ENCODE measurements at places on chromosomes 6 and 20.

DNA sequence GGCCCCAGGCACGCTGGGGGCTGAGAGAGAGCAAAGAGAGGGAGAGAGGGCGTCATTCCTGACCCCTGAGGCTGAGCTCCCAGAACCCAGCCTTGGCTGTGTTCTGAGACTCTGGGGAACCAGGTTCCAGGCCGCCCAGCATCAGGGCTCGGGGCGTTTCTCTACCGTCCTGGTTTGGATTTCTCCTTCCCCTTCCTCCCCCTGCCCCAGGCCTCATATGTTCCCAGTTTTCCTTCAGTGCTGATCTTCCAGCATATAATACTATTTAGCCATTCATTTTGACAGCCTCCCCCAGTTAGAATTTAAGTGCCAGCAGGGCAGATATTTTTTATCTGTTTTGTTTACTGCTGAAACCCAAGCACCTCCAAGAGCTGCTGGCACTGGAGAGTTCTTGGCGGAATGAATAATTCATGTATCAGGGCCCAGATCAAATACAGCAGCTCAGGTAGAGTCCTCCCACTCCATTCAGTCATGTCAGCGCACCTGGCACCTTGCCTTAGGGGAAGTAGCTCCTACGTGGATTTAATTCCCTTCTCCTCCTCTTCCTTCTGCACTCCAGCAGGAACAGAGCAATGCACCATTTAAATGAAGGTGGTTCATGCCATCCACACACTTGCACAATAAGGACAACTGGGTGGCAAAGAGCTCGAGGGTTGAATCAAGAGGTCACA is 23.4 kb upstream of the FRMD1 start:
- peak; percentile 53 for DNase-seq

DNA sequence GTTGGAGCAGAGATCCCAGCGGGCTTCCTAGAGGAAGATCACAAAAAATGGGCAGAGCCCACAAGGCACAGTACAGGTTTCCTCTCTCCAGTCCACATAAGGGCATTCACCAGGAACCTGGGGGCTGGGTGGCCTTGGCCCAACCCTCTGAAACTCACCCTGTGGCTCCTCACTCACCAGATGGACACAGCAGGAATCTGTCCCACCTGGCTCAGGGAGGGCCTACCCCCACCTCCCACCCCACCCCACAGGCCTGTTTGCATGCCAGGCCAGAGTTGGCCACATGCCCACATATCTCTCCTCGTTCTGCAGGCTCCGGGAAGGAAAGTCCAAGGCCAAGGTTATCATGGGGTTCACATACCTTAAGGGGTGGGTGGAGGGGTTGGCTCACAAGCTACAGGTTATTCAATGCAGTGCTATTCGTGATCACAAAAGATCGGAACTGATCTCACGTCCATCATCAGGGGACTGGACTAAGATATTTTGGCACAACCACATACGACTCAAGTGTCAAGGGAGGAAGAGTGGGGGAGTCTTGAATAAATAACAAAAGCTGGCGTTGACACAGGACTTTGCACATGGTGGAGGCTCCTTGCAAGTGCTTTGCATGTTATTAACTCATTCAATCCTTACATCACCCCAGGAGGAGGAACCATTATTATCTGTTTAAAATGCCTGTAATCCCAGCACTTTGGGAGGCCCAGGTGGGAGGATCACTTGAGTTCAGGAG is 13.0 kb downstream of the RIPOR3 start:
- no peak for DNase-seq

- DNase-seq = no peak
These were observed 28.4 kb upstream of the FOXC1 start for GRCh38 chr6:1581120-1581991.

- no peak for DNase-seq
These were observed 549.4 kb upstream of the HS3ST5 start for GRCh38 chr6:114892211-114892610.

DNA sequence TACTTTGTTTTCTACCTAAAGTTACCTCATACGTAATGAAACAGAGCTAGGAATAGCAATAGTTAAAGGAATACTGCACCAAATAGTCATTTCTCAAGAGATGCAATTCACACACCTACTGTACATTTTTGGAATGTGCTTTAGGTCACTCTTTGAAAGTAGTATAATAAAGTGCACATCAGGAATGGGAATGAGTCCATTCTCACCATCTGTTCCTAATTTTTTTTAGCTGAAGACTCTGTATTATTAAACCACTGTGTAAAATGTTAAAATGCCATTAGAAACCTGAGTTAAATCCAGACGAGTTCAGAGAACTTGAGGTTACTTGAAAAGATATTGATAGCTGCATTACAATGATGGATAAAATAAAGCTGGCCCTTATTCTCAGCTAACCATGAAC is 51.9 kb upstream of the EPHA7 start:
- DNase-seq = no peak

DNA sequence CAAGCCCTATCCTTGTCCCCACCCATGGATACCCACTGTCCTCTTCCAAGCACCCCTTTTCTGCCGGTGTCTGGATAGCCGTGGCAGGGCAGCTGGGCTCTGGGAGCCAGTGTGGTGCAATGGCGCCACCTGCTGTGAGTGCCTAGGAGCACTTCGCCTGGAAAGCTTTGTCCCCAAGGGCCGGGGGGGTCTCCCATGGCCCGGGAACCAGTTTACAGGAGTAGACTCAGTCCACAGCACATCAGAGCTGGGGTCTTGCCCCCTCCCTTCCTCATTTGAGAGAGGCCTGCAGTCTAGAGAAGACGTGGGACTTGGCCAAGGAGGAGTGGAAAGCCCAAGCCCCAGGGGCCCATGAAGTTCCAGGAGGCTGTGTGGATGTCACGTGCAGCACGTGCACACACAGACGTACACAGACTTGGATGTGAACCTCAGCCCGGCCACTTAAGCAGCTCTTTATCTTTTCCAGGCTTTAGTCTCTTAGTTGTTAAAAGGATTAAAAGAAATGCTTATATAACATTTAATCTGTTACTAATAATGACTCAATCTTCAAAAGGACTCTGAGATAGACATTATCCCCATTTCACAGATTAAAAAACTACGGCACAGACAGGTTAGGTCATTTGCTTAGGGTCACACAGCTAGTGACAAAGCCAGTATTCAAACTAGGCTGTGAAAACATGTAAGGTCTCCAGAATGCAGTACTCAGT is 40.9 kb upstream of the CDH22 start:
- DNase-seq = peak; percentile 85

DNA sequence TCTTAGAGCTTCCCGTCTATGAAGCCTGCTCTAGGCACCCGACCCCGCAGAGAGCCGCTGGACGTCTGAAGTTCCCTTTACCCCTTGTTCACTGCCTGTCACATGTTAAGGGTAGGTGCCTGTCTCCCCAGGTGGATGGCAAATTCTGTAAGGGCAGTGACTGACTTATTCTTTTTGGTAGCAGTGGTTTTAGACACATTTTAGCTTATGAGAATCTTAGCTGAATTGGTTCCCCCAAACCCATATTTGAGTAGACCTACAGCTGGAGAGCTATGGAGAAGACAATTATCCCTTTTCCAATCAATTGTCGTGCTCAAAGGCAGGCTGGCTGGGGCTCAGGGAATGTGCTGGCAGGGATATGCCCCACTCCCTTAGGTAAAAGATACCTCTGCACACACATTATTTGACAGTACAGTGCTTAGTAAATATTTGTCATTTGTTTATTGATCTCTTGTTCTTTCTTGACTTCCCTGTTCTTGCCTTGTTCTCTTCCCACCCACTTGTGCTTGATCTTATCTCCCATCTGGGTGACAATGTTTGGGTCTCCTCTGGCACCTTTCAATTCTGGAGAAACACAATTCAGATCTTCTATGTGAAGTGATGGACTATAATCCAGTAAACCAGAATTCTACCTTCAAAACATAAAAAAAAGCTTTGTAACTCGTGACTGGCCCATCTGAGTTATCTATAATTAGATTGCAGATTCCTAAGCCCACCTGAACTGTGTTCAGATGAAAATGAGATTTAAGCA is 114.3 kb upstream of the SLC2A12 start:
- DNase-seq = no peak

DNA sequence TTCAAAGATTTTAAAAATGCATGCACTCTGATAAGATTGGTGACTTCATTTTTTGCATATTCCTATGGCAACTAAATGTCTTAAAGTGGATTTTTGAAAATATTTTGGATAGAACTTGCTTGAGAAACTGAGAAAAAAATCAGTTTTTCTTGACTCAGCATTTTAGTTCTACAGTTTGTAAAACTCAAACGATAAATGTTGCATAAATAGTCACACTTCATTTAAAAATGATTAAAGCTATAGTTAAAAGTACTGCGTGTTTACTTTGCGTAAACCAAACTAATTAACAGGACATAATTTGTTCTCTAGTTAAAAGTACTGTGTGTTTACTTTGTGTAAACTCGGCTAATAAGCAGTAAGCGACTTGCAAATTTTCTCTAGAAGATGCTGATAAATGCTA is 28.3 kb upstream of the MEI4 start:
- no peak for DNase-seq

GRCh38 chr6:83601119-83601518 is 88.8 kb downstream of the PRSS35 start:
- DNase-seq = no peak

GRCh38 chr6:111534231-111534751 is 51.3 kb upstream of the REV3L start:
- DNase-seq = peak; percentile 62

DNA sequence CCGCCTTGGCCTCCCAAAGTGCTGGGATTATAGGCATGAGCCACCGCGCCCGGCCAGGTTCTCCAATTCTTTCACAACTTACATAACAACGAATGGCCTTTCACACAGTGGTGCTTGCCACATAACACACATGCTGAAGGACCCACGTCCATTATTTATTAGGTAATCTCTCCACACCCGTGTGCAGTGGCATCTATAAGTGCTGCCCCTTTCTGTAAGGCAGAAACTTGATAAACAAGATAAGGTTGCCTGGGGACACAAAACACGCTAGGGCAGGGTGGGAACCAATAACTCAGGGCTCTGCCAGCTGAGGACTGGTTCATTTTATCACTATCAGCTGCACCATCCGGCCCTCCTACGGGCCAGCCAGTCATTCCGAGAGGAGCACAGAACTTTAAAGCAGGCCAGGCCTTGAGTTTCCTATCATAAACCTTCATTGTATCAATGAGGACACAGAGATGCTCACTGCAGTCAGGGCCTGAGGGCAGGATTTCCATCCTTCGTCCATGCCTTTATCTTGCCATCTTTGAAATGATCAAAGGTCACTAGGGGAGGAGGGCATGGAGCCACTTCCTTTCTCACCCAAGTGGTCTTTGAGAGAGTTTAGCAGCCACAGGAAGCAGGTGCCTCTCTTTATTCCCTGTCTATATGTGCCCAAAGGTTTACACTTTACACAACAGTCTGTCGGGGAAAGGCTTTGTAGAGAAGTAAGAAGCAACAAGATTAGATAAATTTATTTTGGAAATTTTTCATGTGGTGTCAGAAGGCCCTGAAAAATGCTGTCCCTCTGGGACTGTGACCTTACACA is 37.6 kb downstream of the GPLD1 start:
- no peak for DNase-seq

- no peak for DNase-seq
These were observed 321.3 kb downstream of the TFAP2B start for GRCh38 chr6:51139950-51140385.

GRCh38 chr20:33709905-33710541 is 10.1 kb downstream of the PXMP4 start:
- no peak for DNase-seq

DNA sequence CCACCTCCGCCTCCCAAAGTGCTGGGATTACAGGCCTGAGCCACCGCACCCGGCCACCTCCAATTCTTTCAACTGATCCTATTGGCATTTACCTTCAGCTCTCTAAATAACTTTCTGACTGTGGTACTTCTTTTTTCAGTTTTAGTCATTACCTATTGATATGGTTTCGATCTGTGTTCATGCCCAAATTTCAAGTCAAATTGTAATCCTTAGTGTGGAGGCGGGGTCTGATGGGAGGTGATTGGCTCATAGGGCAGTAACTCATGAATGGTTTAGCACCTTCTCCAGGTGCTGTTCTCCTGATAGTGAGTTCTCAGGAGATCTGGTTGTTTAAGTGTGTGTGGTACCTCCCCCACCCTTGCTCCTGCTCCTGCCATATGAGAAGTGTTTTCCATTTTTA is 140.9 kb downstream of the LPA start:
- DNase-seq = no peak

DNA sequence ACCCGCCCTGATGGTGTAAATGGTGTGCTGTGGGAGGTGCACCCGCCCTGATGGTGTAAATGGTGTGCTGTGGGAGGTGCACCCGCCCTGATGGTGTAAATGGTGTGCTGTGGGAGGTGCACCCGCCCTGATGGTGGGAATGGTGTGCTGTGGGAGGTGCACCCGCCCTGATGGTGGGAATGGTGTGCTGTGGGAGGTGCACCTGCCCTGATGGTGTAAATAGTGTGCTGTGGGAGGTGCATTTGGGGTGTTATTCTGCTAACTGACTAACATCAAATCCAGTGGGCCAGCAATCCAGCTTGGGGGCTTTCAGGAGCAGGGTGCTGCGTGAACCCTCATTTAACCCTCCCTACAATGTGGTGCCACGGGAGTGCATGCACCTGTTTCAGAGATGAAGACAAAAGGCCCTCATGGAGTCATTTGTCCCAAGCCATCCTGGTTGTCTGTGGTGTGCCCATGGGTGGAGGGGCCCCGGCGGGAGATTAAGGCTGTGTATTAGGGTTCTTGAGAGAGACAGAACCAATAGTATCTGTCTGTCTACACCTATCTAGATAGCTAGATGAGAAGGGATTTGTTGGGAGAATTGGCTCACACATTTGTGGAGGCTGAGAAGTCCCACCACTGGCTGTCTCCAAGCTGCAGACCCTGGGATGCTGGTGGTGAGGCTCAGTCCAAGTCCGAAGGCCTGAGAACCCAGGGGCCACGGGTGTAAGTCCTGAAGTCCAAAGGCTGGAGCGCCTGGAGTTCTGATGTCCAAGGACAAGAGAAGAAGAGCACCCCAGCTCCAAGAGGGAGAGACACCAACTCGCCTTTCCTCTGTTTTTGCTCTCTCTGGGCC is 39.2 kb downstream of the TMEM242 start:
- DNase-seq = no peak

DNA sequence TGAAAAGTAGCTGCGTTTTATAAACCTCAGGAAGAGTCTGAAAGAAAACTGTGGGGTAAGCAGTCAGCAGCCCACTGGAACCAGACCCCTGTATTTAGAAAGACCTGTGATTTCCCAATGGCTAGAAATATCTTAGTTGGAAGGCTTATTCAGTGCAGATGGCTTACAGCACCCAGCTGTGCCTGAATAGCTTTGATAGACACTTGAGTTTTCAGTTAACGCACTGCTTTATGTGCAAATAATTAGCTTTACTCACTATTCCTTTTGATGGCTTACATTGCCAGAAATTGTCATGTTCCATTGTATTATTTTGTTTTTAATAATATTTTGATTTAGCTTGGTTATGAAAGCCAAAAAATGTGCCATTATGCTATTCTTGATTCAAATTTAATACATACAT is 465.3 kb upstream of the SYNCRIP start:
- DNase-seq = no peak

GRCh38 chr20:58749979-58750378 is 57.4 kb downstream of the NPEPL1 start:
- no peak for DNase-seq

Measured in head of caudate nucleus (tissue), 42 donors.